ENCODE measurements at places on chromosomes 7 and 10. TPM values are rescaled to one million over a fixed set of nuclear protein-coding genes. Genes with fewer than 3 reads are reported as not detected.

- no peak for DNase-seq
Measured at GRCh38 chr10:3836222-3836820, 51.3 kb upstream of the KLF6 start.

GRCh38 chr7:2757361-2757903, 69.4 kb downstream of the AMZ1 start:
- DNase-seq: peak; percentile 89

GRCh38 chr10:117442521-117442920, 67.3 kb upstream of the PDZD8 start:
- peak; percentile 23 for DNase-seq

The EPHB6 gene
- total RNA-seq: not detected

The HYAL4 gene
- total RNA-seq: not detected

The TMEM26 gene
- total RNA-seq: 1.2 TPM

The TMEM196 gene
- total RNA-seq: not detected
